T-helper 22 cell (primary cell): ENCODE measurements at places on chromosomes 7 and 10.

GRCh38 chr10:132888898-132889490, 53.4 kb downstream of the CFAP46 start:
- no peak for DNase-seq

DNA sequence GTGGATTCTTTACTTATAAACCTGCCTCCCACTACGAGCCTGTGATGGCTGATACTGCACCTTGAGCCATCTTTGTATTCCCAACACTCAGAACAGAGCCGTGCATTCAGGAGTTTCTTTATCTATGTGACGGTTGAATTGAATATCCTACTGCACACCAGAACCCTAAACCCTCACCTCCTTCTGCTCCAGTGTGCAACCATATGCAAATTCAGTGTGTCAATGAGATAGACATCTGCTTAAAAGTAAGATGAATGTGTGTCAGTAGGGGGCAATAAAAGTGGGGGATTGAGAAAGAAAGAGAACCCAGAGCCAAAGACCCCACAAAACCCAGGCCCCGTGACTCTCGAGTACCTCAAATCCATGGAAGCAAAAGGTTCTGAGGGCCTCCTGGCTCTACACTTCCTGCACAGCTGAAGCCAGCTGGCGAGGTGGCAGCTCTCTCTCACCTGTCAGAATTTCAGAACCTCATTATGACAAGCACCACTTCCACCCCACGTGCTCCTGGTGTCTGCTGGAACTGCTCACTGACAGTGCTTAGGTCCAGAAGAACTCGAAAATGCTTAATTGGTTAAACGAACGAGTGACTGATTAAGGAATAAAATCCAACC, 143.3 kb upstream of the GPR26 start:
- no peak for DNase-seq

DNA sequence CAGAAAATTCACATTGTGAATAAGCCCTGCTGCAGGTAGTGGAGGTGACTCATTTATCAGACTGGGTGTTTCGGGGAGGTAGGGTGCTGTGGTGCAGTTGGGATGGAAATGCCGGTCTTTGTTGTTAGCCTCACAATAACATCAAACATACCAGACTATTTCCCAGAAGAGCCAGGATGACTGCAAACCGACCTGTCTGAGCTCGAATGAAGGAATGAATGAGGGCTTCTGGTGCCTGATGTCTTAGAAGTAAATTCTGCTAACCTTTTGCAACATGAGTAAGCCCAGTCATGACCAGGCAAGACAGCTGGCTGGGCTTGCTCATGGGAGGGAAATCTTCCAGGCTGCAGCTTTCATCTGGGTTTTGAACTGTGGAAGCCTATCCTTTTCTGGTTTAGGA, 2.4 kb upstream of the VDAC2 start:
- DNase-seq, result no peak

GRCh38 chr7:4774007-4774406, 1.4 kb upstream of the AP5Z1 start:
- no peak for DNase-seq

DNA sequence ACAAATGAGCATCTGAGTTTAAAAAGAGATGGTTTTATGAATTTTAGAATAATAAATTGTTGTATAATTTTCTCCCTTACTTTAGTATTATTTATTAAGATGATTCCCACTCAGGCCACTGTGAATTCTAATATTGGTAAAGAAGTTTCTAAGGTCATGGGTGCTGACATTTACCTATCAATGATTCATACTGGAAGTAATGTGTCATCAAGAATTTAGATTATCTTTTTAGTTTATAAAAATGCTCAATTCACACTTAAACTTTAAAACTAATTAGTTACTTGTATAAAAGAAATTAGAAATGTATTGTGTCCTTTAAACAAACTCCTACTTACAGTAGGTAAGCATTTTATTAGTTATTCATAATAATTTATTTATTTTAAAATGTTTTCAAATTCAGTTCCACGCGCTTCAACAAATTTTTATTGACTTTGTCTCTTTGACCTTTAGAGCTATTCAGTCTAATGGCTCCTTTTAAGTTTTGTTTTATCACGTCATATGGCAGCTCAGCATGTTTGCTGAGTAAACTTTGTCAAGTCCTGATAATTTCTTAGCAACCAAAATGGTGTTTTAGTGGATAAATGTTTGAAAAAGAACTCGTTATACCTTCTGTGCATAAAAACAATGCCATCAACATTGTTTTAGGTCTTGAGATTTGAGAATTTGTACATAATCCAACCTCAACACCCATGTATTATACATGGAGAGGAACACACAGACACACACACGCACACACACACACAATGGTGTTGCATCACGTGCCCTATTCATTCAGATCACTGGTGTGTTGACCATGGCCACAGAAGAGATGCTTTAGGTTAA, 15.1 kb upstream of the MRC1 start:
- no peak for DNase-seq

GRCh38 chr7:8063706-8064297, 95.2 kb downstream of the GLCCI1 start:
- no peak for DNase-seq

DNA sequence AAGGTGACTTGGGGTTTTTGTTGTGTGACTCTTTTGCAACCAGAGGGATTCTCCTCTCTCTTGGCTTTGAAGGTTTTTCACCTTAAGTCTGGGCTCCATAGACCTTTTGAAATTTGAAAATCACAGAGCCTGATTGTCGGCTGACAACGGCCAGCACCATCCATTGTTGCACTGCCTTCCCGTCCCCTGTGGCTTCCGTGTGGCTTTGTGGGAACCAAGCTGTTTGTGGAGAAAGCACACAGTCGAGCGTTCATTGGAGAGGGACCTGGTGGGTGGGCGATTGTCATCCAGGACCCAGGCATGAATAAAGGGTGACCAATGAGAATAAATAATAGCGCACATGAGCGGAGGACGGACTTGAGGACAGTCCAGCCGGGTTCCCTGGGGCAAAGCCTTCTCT, 7.4 kb upstream of the RAMP3 start:
- no peak for DNase-seq

- DNase-seq, result no peak
Measured at GRCh38 chr7:107678110-107678753, 17.6 kb downstream of the SLC26A4 start.

GRCh38 chr7:103866919-103867318, 122.5 kb downstream of the RELN start:
- no peak for DNase-seq

DNA sequence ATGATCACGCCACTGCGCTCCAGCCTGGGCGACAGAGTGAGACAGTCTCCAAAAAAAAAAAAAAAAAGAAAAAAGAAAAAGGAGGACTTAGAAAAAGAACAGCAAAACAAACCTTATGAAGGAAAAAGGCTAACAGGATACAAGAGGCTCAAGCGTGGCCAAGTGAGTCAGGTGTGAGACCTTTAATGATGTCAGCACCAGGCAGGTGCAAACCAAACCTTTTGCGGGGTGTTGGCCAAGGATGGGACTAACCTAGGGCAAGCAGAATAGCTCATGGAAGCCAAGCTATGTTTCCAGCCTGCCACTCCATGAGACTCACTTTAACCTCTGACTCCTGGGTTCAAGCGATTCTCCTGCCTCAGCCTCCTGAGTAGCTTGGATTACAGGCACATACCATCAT, 11.3 kb upstream of the GNA12 start:
- DNase-seq, result no peak

GRCh38 chr10:68154211-68154497, 44.9 kb downstream of the MYPN start:
- DNase-seq, result no peak

GRCh38 chr10:12513003-12513365, 163.6 kb downstream of the CAMK1D start:
- no peak for DNase-seq

- no peak for DNase-seq
Measured at GRCh38 chr7:4222676-4223075, 459.4 kb upstream of the FOXK1 start.

DNA sequence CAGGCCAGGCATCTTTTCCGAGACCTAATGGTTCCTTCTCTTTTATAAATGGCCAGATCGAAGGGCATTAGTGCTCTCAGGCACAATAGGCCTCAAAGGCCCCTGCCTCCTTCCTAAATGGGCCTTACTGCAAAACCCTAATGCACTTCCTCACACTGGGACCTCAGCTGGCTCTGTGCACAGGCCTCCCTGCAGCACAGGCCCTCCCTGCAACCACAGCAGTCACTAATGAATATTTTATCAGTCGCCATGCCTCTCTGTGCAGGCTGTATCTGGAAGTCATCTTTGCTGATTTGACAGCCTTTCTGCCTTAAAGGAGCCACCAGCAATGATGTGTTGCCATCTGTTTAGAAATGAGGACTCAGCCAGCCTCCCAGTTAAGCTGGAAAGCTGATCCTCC, 54.9 kb upstream of the SDK1 start:
- no peak for DNase-seq

DNA sequence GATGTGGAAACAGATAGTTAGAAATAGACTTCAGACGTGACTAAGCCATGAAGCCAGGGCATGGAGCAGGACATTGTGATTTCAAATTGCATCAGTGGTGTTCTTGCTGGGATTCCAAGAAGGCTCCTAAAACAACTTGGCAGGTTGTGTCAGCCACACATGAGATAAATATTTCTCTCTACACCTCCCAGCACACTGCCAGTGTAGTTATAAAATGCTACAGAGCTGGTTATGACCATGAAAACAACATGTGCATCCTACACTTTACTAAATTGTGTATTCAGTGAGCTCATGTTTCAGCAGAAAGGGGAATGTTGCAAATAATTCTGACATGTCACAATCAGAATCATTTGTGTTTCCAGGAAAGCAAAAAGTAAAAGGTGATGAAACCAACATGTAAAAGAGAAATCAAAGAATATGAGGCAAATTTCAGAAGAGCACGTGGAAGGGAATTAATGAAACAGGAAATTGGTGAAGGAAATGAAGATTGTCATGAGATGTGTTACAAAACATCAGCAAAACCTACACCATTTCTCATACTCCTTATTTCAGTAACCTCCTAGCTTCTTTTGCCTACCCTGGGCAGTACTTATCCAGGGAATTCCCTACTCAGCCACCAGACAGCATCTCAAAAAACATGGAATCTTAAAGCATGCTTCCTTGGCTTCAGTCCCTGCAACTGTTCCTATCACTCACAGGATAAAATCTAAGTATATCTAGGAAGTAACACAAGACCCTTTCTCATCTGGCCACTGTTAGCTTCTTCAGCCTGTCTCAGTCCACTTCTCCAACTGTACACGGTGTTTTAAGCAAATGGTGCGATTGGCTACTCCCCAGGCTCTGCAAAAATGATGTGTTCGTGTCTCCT, 5.8 kb upstream of the CYP3A7 start:
- no peak for DNase-seq

DNA sequence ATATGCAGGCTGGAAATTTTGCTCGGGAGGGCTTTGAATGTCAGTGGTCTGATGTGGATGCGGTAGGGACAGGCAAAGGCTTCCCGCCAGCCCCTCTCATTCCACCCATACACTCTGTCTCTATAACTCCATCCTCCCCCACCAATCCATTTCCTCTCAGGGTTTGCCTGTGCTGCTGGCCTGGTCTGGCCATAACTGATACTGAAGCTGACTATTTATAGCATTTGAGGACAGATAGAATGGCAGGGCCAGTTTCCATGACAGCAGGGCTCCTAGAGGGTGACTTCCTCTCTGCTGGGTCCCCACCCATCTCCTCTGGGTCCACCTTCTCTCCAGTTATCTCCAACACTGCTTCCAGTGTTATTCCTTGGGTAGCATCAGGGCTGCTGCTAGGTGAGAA, 6.6 kb upstream of the PDLIM1 start:
- DNase-seq, result no peak

- DNase-seq, result no peak
Measured at GRCh38 chr7:16051561-16052255, 365.2 kb upstream of the MEOX2 start.

DNA sequence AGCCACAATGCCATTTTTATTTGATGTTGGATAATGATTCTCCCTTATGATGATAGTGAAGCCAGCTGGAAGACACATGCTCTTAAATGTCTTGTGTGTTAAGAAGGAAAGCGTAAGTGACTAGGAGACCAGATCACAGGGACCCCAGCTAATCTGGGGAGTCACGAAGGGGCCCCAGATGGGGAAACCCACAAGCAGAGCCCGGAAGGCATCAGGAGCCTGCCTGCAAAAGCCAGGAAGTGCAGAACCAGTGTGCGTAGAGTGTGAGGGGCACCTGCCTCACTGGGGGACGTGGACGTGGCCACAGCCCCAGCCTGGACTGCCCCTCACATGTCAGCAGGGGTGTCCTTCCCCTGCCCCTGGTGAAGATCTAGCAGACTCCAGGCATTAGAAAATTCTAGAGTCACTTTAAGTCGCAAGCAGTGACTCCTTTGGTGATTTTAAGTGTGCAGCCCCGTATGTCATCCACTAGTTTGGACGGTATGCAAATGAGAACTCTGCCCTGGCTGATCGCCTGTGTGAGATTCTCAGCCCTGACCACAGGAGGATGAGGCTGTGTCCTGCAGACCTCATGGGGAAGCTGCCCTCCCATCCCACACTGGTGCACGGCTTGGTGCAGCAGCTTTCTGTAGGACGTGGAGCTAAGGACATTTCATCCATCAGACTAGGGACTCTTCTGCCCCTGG, 243.0 kb downstream of the WDR37 start:
- no peak for DNase-seq
